WTC11 (cell line): ENCODE measurements at places on chromosomes 4 and X. TPM values are rescaled to one million over a fixed set of nuclear protein-coding genes. Genes with fewer than 3 reads are reported as not detected.
A peak's percentile ranks its signal among the peaks of the same experiment; 100 is the strongest.

Gene CEP135
- 11.3 to 13.6 TPM (median 12.9 TPM) in 3 replicates for total RNA-seq

Gene IGBP1
- 38.9 to 46.5 TPM (median 45.3 TPM) in 3 replicates for total RNA-seq

DNA sequence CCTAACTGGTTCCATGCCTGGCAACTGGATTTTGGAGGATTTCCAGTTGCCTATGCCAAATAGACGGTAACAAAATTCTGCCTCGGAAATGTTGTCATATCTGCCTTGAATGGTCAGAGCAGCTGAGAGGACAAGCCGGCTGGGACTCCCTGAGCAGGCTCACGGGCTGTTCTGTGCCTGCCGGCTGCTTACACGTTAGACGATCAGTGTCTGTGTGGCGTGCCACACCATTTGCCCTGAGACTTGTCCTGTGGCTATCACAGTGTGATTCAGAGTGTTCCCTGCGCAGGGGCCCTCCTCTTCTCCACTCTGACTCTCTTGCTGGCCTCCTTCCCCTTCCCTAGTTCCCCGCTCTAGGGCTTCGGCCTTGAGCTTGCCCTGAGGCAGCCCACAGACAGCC is 42.4 kb downstream of the RAI2 start:
- H3K4me3 ChIP-seq: no peak overlapping the region
- H3K27me3 ChIP-seq: no peaks in the 10 kb centered on the region
- no peak overlapping the region for H3K27ac ChIP-seq
- no peaks in the 10 kb centered on the region for H3K4me1 ChIP-seq

DNA sequence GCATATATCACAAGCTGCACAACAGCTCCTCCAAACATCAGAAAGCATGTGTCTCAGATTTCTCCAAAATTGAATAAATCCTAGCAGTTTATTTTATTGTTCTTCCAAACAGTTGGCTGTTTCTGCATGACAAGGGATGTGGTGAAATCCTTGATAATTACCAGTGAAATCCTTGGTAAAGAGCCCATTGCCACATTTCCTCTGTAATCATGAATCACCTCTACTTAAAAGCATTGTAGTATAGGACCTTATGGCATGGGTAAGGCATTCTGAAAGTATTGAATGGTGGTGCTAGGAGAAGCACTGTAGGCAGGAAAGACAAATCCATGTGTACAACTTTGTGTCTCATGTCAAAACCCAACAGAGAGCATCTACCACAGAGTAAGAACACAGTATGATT is 135.8 kb upstream of the NDST3 start:
- peaks cover 3% of the 10 kb centered on the region; the same call in 1 of the 2 replicates for H3K4me1 ChIP-seq
- H3K4me3 ChIP-seq: no peak overlapping the region
- H3K27me3 ChIP-seq: no peaks in the 10 kb centered on the region
- no peak for DNase-seq

DNA sequence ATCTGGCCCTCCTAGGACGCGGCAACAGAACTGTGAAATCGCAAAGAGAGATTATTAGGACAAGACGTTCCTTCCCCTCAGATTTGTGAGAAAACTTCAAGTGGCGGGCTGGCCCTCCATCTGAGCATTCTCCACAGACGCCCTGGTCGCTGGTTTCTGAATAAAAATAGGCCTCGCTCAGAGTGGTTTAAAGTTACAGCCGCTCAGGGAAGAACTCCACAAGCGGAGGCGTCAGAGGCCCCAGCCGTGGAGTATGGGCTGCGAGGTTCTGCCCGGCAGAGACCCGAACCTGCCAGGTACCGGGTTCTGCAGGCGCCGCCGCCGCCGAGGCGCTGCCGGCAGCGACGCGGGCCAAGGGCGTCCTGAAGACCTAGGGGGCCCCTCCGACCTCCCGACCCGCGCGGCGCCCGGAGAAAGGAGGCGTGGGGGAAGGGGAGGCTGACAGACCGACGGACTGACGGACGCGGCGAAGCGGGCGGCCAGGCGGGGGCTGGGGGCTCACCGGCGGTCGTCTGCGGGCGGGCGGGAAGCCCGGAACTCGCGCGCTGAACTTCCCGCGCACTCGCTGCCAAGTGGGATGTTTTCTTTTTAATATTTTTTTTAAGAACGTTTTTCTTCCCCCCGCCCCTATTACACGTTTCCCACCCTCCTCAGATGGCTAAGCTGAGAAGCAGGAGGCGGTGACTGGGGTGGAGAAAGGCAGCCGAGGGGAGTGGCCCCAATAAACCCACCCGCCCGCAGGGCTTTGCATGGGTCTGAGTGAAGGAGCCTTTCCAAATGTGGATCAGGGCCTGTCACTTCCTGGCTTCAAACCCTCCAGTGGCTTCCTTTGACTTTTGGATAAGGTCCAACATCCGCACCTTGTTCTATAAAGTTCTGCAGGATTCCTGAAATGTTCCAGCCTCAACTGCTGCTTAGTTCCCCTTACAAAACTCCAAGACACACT is at the start of gene PABPC4L:
Gene PABPC4L (minus strand): TSS at position 574 of the 946 bp plus-strand sequence. CDS start 770 bp downstream, outside the sequence.
- H3K36me3 ChIP-seq: peaks cover 16% of the 10 kb centered on the region
- H3K4me3 ChIP-seq: peak within 1 kb of the TSS; percentile 68
- H3K27me3 ChIP-seq: peaks cover 13% of the 10 kb centered on the region
- H3K27ac ChIP-seq: no peak within 1 kb of the TSS; the same call in 1 of the 2 replicates

- H3K27ac ChIP-seq: no peak overlapping the region
- no peaks in the 10 kb centered on the region for H3K27me3 ChIP-seq
- no peak overlapping the region for H3K4me3 ChIP-seq
- H3K4me1 ChIP-seq: peaks cover 17% of the 10 kb centered on the region
- peaks cover 3% of the 10 kb centered on the region; the same call in 1 of the 2 replicates for H3K36me3 ChIP-seq
Measured at GRCh38 chr4:55554453-55555030, 7.8 kb upstream of the CLOCK start.

Gene TLR6
- 0.11 to 0.25 TPM (median 0.11 TPM) in 3 replicates for total RNA-seq

DNA sequence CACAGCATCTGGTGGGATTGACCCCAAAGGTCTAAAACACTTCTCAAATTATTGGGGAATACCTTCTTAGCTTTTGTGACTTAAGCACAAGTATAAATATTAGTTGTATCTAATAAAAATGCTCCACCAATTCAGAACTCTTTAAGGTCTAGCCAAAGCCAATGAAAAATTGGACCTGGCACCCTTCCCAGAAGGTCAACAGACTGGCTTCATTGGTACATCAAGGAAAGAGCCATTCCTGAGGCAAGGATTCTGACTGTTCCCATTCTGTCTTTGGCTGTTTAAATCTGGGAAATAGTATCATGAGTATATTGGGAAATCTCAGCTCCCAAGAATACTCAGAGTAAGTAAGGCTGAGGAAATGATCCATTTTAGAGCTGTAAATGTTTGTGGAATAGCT is 153.0 kb upstream of the TRPC5 start:
- H3K27ac ChIP-seq: no peak overlapping the region
- no peaks in the 10 kb centered on the region for H3K27me3 ChIP-seq
- H3K36me3 ChIP-seq: peaks cover under 1% of the 10 kb centered on the region; the same call in 1 of the 2 replicates
- no peak for DNase-seq

GRCh38 chr4:189221691-189222090 is 719.0 kb upstream of the FRG1 start:
- H3K27me3 ChIP-seq: no peaks in the 10 kb centered on the region
- no peaks in the 10 kb centered on the region for H3K36me3 ChIP-seq
- no peak for DNase-seq
- no peak overlapping the region for H3K4me3 ChIP-seq

DNA sequence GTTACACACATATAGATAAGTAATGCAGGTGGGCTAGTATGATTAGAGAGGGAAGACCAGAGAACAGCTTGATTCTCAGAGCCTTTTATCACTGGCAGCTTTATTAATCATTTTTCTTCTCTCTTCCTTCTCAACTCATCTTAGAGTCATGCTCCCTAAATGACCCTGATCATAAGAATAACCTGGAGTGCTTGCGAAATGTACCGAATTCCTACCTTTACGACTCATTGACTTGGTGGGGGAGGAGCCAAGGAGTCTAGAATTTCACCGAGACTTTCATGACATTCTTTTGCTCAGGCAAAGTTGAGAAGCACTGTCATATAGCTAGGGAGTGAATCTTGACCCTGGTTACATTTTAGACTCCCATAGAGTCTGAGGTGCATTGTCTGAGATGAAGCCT is 298.9 kb upstream of the PUDP start:
- DNase-seq: no peak
- no peak overlapping the region for H3K27ac ChIP-seq
- H3K27me3 ChIP-seq: peaks cover 40% of the 10 kb centered on the region
- no peaks in the 10 kb centered on the region for H3K36me3 ChIP-seq

GRCh38 chr4:113700602-113701150 is 60.9 kb downstream of the CAMK2D start:
- no peak overlapping the region for H3K4me3 ChIP-seq
- H3K36me3 ChIP-seq: no peaks in the 10 kb centered on the region
- DNase-seq: no peak
- H3K27ac ChIP-seq: no peak overlapping the region
- H3K27me3 ChIP-seq: no peaks in the 10 kb centered on the region
- H3K4me1 ChIP-seq: peaks cover 11% of the 10 kb centered on the region

DNA sequence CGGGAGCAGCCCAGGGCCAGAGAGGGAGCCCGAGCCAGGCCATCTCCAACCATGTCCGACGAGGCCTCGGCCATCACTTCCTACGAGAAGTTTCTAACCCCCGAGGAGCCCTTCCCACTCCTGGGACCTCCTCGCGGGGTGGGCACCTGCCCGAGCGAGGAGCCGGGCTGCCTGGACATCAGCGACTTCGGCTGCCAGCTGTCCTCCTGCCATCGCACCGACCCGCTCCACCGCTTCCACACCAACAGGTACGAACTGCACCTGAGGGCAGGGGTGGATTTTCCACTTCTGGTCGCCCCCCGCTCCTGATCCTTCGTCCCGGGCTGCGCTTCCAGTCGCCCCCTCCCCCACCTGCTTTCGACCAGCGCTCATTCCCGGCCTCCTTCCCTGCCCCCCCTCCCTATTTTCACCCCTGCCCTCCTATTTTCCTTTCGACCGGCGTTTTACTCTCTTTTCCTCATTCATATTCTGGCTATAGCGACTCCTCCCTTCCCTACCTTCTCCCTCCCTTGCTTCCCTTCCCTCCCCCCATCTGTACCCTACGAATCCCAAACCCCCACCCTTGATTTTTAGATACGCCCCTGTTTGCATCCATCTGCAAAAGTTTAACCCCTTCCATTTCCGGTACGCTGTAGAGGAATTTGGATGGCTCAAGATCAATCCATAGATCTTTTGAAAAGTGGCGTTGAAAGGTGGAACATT is 633 bp downstream of the FAM199X start:
- no peaks in the 10 kb centered on the region for H3K27me3 ChIP-seq
- no peaks in the 10 kb centered on the region for H3K36me3 ChIP-seq
- peak overlapping the region; percentile 75 for H3K4me3 ChIP-seq
- H3K4me1 ChIP-seq: peaks cover 18% of the 10 kb centered on the region
- DNase-seq: peak; percentile 9
- H3K27ac ChIP-seq: no peak overlapping the region

GRCh38 chr4:36233567-36234266 is 10.6 kb downstream of the ARAP2 start:
- H3K4me3 ChIP-seq: no peak overlapping the region
- no peaks in the 10 kb centered on the region for H3K36me3 ChIP-seq
- no peak for DNase-seq
- H3K27me3 ChIP-seq: 0 out of 2 replicates have a peak, but pooled peaks cover 2% of the 10 kb centered on the region
- H3K27ac ChIP-seq: no peak overlapping the region

DNA sequence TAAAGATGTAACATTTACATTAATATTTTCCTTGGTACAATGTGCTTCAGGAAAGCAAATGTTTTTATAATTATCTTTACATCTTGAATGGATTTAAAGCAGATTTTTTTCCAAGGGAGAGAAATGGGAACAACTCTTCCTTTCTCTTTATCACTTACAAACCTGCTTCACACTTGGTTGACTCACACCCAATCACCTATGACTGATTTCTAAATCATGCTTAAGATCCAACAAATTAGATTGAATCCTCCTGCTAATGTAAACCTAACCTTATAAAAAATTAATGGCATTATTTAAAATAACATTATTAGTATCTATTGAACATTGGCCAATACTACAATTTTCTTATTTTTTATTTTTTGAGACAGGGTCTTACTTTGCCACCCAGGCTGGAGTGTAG is 127.1 kb downstream of the INPP4B start:
- H3K27me3 ChIP-seq: peaks cover 31% of the 10 kb centered on the region
- peaks cover 4% of the 10 kb centered on the region for H3K4me1 ChIP-seq
- H3K4me3 ChIP-seq: no peak overlapping the region

GRCh38 chrX:69297506-69297905 is 132.3 kb upstream of the PJA1 start:
- no peak overlapping the region for H3K4me3 ChIP-seq
- peaks cover 5% of the 10 kb centered on the region; the same call in 1 of the 2 replicates for H3K27me3 ChIP-seq
- no peak overlapping the region for H3K27ac ChIP-seq
- no peaks in the 10 kb centered on the region for H3K36me3 ChIP-seq
- no peak for DNase-seq

Gene SLIT2
- 6.8 to 15.3 TPM (median 13.5 TPM) in 3 replicates for total RNA-seq

Gene CSAG1
- total RNA-seq: 0.33 to 1.8 TPM (median 1.5 TPM) in 3 replicates

Gene LNX1
- total RNA-seq: 4.3 to 5.9 TPM (median 4.5 TPM) in 3 replicates

Gene C4orf36
- 0.73 to 1.5 TPM (median 0.79 TPM) in 3 replicates for total RNA-seq

GRCh38 chr4:168361365-168362024 is 42.9 kb upstream of the DDX60 start:
- no peak overlapping the region for H3K27ac ChIP-seq
- H3K27me3 ChIP-seq: no peaks in the 10 kb centered on the region
- no peaks in the 10 kb centered on the region for H3K4me1 ChIP-seq
- no peak for DNase-seq

DNA sequence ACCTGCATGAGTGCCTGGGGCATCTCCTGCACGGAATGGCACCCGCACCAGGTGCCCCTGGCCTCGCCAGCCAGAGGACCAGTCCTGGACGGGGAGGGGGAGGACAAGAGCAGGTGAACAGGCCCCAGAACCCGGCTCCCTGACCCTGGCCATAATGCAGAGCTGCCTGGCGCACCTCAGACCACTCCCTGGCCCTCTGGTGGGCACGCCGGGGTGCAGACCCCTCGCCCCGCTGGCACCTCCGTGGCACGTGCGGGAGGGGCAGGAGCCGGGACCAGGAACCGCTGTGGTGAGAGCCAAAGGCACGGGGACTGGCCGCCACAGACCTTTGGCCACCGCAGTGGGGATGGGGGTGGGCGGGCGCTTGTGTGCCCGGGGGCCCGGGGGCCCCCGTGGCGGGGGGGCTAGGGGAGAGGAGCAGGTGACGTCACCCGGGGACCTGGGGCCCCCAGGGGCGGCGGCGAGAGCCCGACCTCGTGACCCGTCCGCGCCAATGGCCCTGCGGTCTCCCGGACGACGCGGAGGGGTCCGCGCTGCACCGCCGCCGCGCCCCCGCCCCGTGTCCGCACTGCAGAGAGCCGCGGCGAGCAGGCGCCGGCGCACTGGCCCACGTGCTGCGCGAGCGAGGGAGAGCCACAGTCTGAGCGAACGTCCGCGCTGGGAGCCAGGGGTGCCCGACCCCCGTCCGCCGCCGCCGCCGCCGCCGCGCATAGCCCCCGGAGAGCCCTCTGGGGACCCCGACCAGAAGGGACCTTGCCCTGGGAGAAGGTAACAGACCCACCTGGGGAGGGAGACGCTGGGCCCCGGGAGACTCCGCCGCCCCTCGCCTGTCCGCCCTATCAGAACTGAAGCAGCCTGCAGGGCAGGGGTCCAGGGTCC is at the start of gene PNMA3:
Gene PNMA3 (plus strand): TSS at position 600 of the 879 bp plus-strand sequence. CDS start 586 bp downstream, outside the sequence.
- H3K27ac ChIP-seq: no peak within 1 kb of the TSS
- H3K36me3 ChIP-seq: no peaks in the 10 kb centered on the region
- peaks cover 45% of the 10 kb centered on the region for H3K27me3 ChIP-seq
- H3K4me1 ChIP-seq: 0 out of 2 replicates have a peak, but pooled peaks cover 3% of the 10 kb centered on the region
- peak; percentile 20 for DNase-seq
